ENCODE measurements at places on chromosomes 6 and 20.

- peak; percentile 88 for DNase-seq
Measured at GRCh38 chr20:44736170-44737021, 9.3 kb upstream of the KCNK15 start.

- no peak for DNase-seq
Measured at GRCh38 chr20:3374296-3374695, 33.2 kb downstream of the DNAAF9 start.

- DNase-seq, result no peak
Measured at GRCh38 chr20:37846573-37846972, 56.4 kb upstream of the VSTM2L start.

- no peak for DNase-seq
Measured at GRCh38 chr6:38367231-38367630, 272.5 kb downstream of the BTBD9 start.

- peak; percentile 76 for DNase-seq
Measured at GRCh38 chr6:6661684-6662083, 73.2 kb downstream of the LY86 start.

DNA sequence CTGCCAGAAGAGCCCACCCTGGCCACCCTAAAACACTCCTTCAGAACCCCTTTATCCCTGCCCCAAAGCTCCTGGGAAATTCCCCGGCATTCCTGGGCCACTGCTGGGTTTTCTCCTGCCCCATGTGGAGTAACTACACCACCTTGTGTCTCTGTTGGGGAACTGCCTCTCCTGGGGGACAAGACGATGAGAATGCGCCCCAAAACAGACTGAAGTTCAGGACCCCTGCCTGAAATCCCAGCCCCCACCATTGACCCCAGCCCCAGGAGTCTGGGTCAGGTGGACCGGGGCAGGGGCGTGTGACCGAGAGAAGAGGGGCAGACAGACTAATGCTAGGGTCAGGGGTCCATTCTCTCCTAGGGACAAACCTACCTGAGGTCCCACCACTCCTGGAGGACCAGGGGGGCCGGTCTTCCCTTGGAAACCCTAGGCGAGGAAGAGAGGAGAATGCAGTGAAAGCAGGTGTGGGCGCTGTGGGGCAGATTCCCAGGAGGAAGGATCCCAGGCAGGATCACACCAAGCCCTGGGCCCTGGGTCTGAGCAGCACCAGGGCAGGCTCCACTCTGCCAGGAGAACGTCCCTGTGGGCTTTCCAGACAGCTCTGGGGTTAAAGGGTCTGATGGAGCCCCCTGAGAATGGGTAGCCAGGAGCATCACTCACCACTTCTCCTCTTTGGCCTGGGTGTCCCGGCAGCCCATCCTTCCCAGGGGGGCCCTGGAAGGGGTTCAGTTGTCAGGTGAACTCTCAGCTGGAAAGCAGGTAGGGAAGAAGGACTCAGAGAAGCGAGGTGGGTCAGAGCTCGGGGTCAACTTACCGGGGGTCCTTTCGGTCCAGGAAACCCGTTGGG, 19.4 kb downstream of the COL11A2 start:
- no peak for DNase-seq

DNA sequence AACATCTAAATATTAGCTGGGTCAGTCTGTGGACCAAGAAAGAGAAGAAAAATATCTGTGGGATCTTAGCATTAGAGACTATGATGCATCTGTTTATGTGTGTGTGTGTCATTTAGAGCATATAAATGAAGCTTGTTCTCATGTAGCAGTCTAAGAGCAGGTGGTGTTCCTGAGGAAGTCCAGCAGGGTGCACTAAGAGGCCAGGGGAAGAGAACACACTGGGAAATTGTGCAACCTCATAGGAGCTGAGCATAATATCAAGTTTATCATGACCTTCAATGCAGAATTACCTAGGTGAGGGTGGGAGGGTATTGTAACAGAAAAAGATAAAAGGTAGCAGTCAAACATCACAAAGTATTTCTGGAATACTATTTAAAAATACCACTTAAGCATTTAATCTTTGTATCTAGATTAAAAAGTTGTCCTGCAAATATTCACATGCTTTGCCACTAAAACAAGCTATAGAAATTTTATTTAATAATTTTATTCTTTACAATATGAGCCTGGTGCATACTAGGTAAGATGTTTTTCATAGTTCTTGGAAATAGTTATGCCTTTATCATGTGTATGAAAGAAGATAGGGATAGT, 80.5 kb downstream of the SMPDL3A start:
- no peak for DNase-seq

GRCh38 chr6:13336553-13336952, 8.2 kb upstream of the TBC1D7 start:
- peak; percentile 84 for DNase-seq

DNA sequence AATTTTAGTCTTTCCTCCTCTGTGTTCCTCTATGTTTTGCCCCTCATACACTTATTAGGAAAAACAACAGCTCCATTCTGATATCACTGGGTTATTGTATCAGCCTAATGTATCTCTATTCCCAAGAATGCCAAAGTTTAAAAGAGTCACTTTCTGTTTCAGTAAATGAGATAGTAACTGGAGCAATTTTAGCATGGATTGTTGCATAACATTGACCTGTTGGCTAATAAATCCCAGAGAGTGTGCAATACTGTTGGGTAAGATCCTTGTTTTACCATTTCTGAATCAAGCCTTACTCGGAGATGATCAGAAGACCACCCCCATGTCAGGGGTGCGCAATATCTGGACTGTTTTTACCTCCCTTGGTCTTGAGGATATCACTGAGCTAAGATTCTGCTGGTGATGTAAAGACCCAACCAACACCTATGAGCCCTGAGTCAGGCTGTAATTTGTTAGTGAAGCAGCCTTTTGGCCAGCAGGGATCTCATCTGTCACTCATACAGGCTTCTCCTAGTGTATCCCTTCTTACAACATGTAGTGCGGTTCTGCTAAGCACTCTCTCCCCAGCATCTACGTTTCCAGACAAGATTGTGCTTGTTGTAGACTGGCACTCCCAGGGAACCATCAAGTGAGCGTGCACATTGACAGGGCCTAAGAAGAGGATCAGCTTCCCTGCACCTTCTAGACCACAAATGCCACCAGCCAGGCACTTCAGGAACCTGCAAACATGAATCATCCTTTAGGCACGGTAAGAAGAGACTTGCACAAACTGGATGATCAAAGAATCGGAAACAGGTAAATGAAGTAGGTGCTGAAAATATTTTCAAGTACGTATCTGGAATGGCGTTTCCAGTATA, 11.5 kb upstream of the IPCEF1 start:
- no peak for DNase-seq

DNA sequence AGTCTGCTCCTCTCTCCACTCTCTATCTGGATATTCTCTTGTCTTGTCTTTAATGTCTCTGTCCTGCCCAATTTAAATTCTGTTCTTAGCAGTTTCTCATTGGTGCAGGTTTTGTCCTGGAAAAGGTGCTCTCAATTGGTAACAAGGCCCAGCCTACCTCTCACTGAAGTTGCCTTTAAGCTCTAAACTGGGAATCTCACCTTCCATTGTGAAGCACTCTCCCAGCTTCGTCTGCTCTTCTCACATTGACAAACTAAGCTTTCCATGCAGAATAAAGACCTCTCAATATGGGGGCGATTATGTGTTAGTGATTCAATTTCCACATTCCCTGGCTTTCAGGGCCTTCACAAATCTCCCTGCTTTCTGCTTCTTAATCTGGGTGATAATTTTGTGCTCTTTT, 1712.2 kb downstream of the GRIK2 start:
- no peak for DNase-seq

DNA sequence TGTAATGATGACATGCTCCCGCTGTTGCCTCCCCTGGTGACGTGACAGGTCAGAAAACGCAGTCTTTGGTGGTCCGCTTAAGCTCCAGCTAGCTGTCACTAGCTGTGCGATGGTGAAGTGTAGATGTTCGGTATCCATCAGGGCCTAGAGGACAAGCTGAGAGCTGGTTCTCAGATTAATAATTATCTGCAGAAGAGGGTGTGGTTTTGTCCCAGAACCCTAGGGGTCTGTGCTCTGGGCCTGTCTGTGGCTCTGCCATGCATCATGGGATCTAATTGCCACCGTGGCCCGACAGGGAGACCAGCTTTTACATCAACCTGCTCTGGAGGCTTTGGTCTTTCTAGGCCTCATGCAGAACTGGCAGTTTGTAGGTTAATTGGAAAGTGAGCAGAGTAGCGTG, 34.1 kb downstream of the ERMARD start:
- DNase-seq, result no peak

DNA sequence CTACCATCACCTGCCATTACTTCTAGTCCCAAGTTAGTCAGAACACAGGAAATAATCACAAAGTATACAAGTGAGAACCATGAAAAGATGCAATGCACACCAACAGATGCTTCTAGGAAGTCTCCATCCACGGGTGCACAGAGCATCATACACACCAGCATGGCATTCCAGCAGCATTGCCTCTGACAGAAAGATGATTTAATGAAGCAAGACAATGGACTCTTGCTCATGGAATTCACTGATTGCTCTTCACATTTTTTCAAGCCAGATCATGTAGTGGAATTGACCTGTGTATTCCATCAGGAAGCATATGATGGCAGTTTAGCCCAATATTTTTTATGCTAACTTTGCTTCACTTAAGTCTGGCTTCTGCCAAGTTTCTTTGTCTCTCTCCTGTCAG, 406.3 kb upstream of the RGS17 start:
- DNase-seq, result no peak

GRCh38 chr20:20894280-20894679, 181.8 kb upstream of the RALGAPA2 start:
- no peak for DNase-seq

GRCh38 chr6:55953335-55953734, 77.9 kb upstream of the BMP5 start:
- DNase-seq, result no peak

DNA sequence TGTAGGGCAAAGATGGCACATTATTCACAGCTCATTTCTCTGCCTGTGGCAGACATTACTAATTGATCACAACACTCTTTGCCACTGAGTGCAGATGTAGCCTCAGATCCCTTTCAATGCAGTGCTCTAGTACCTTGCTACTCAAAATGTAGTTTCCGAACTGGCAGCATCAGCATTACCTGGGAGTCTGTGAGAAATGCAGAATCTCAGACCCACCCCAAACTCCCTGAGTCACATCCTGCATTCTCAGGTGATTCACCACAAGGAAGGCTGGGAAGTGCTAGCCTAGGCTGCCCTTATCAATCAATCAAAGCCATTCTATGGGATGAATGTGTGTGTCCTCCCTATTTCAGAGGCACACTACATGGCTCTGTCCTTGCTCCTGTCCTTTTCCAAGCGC, 58.5 kb downstream of the PCNA start:
- DNase-seq, result no peak

DNA sequence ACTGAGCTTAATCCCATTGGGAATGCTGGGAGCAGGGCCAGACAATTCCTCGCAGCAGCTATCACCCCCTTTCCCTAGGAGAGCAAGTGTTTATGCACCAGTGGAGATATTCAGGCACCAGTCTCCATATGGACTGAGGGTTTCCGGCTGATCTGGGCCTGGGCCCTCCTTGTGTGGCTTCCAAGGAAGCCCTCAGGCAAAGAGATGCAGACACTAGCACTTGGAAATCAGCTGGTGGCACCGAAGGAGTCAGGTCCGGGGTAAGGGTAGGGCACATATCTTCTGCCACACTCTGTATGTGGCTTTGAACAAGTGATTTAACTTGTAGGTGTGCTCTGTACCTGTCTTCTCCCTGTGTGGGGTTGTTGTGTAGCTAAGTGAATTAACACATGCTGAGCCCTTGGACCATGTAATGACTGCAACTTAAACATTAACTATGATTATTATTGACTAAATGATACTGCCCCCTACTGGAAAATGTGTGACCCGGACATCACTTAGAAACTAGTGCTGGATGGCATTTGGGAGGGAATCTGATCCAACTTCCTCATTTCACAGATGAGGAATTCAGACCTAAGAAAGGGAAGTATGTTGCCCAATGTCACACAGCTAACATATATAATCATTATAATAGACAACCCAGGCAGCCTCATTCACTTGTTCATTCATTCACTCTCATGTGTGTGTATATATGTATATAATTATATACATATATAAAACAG, 19.3 kb upstream of the WFDC2 start:
- DNase-seq, result peak; percentile 74

DNA sequence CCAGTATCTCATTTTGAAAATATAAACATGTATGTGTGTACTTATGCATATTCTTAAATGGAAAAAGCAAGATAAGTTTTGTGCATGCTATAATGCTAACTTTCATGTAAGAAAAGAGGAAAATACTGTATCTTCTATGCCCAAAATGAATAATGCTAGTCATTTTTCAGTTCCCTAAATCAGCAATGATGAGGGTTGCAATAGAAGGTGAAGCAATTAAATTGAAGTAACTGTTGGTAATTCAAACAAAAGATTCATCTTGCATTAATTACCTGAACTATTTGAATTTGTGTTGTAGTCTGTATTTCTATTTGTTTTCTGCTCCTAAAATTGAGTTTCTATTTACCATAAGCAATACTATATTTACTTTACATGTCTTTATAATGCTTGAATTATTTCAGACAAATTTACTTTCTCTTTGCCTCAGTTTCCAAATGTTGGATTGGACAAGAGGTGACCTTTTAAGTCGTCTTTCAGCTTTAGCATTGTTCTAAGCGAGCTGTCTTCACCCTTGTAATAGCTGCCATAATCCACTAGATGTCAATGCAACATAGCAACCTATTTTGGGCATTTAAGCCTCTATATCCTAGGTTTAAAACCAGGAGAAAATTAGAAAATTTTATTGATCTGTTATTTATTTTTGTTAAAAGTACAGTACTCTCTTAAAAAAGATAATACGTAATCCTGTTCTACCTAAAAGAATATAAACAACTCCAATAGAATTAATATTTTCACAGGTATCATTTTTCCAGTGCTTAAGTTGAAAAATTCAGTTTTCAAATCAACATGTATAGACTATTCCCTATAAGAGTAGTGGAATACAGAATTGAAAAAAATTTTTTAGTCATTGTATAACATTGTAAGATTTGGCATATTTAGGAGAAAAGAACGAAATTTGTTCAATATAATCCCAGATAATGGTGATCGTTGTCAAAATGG, 52.3 kb upstream of the IFNGR1 start:
- no peak for DNase-seq

- no peak for DNase-seq
Measured at GRCh38 chr20:57522380-57523140, 2.4 kb downstream of the CTCFL start.

DNA sequence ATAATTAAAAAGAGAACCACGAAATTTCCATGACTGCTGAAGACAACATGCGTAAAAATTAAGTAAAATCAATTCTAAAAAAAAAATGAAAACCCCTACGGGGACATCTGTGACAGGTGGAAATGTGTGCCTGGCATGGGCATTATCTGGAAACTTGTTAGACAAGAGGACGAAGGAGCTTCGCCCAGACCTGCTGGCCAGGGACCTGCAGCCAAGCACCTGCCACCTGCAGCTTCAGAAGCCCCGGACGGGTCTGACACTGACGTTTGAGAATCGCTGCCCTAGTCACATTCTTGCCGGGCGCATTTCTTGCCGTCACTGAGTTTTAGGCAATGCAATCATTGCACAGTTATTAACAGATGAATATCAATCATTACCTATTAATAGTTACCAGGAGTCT, 140.3 kb downstream of the SMOC2 start:
- DNase-seq, result peak; percentile 53

- DNase-seq, result no peak
Measured at GRCh38 chr20:2538931-2539720, 2.8 kb downstream of the TMC2 start.

- DNase-seq, result no peak
Measured at GRCh38 chr6:84467296-84467695, 239.9 kb upstream of the CEP162 start.

Measured in sigmoid colon (tissue), 7 donors.